ENCODE measurements at places on chromosomes 12 and 14.

GRCh38 chr12:27332714-27333402 lies at the start of gene BMAL2:
TSS of gene BMAL2 (plus strand) at chr12:27332836. CDS start at chr12:27333073, 237 bp downstream.
- DNase-seq, result peak; percentile 68

GRCh38 chr12:114709112-114709511 lies 25.1 kb upstream of the TBX3 start:
- DNase-seq, result no peak

GRCh38 chr12:62903151-62903550 lies 31.8 kb downstream of the PPM1H start:
- DNase-seq, result no peak

GRCh38 chr14:92490239-92490959 lies 23.2 kb upstream of the RIN3 start:
- DNase-seq, result no peak

DNA sequence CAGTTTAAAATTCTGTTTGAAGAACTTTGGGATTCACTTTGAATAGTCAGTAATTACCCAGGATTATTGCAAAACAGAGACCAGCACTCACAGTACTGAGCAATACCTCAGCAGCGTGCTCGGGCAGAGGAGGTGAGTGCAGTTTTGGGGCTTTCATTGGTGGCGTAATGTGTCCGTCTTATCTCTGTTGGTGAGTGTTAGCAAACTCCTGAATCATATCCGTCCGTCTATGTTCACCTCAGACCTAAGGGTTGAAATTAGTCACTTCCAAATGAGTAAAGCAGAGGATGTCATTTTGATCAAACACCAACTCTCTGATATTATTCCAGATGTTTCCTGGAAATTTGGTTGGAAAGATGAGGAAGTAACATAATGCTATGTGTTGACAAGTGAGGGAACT lies 82.8 kb downstream of the BORCS5 start:
- no peak for DNase-seq

GRCh38 chr12:87216436-87216835 lies 812.8 kb downstream of the C12orf50 start:
- no peak for DNase-seq

- no peak for DNase-seq
These were observed 208.7 kb downstream of the ERC1 start for GRCh38 chr12:1199700-1200099.

DNA sequence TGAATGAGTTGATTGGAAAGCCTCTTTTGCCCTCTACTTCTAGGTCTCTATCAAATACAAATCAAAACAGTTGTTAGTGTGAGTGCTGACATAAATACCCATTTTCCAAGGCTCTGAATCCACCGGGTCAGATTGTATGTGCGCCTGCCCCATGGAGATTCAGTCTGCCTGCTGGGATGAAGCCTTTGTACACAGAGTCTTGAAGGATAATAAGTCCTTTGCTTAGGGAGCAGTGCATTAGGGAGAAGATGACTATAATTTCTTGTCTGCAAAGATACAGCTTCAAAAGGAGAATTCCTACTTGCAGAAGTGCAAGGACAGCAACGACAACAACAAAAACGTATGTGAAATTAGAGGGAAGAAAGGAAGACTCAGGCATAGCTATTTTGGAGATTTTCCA lies 90.3 kb upstream of the VRK1 start:
- no peak for DNase-seq

- no peak for DNase-seq
These were observed 85.6 kb downstream of the FOXN3 start for GRCh38 chr14:89331398-89331797.

GRCh38 chr14:94689218-94689984 lies 77.2 kb downstream of the SERPINA3 start:
- peak; percentile 76 for DNase-seq

- DNase-seq, result no peak
These were observed 272.4 kb downstream of the DPF3 start for GRCh38 chr14:72621387-72622065.

GRCh38 chr14:105458571-105458970 lies 16.1 kb upstream of the CRIP2 start:
- no peak for DNase-seq

DNA sequence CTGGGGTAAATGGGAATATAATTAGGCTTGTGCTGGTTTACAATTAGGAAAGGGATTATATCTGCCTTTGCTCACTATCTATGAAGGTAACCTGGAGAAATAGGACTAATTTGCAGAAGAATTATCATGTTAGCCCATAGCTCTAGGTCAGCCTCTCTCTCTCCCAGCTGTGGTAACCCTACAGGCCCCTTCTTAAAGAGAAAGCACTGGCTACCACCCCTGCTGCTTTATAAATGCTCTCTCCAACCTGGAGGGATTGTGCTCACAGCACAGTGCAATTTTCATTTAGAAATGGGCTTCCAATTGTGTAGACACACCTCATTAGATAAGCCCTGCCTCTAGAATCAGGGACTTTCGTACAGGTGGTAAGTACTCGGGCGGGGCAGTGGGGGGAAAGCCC lies 22.7 kb upstream of the MGST1 start:
- DNase-seq, result no peak

- DNase-seq, result peak; percentile 86
These were observed 43.9 kb upstream of the PLEKHG6 start for GRCh38 chr12:6266541-6266966.

Measured in upper lobe of right lung (tissue), 1 donor.